ENCODE measurements at places on chromosomes 6 and 20. TPM values are rescaled to one million over a fixed set of nuclear protein-coding genes. Genes with fewer than 3 reads are reported as not detected.

The AVP gene
- not detected for total RNA-seq

The SEL1L2 gene
- total RNA-seq = not detected

The MOXD1 gene
- not detected for total RNA-seq

The RAMACL gene
- total RNA-seq = 0.29 TPM

The FOXQ1 gene
- total RNA-seq = not detected

The SSTR4 gene
- not detected for total RNA-seq

The GRM1 gene
- total RNA-seq = not detected

The SIRPB1 gene
- 1.5 TPM for total RNA-seq

The WFDC8 gene
- not detected for total RNA-seq

The HACE1 gene
- total RNA-seq = 13.5 TPM

The NTSR1 gene
- total RNA-seq = 0.13 TPM

The LGSN gene
- total RNA-seq = not detected

The C20orf141 gene
- not detected for total RNA-seq

The RRAGD gene
- total RNA-seq = 3.7 TPM

The FAM217A gene
- total RNA-seq = not detected

The FAM229B gene
- 2.2 TPM for total RNA-seq

The HLA-DRB5 gene
- total RNA-seq = 16.9 TPM

The KIF25 gene
- not detected for total RNA-seq

The MAP7 gene
- total RNA-seq = 0.31 TPM

The MC3R gene
- total RNA-seq = not detected

The RAET1L gene
- not detected for total RNA-seq

The CLDN20 gene
- total RNA-seq = not detected

The HLA-DOB gene
- 17.0 TPM for total RNA-seq

The SLC32A1 gene
- total RNA-seq = not detected

The ENPP3 gene
- 0.11 TPM for total RNA-seq

The THBS2 gene
- not detected for total RNA-seq

The SNX21 gene
- 1.7 TPM for total RNA-seq

The CST5 gene
- not detected for total RNA-seq

The WFDC10B gene
- not detected for total RNA-seq

The MAPK14 gene
- 59.5 TPM for total RNA-seq

The NXT1 gene
- 35.5 TPM for total RNA-seq

The PLCB4 gene
- not detected for total RNA-seq

The CCDC167 gene
- total RNA-seq = 69.4 TPM

The BEND6 gene
- total RNA-seq = not detected

The SMIM26 gene
- total RNA-seq = 51.0 TPM

The MRS2 gene
- 20.3 TPM for total RNA-seq

The MUC22 gene
- not detected for total RNA-seq

The PLN gene
- not detected for total RNA-seq

The SLC12A5 gene
- 1.7 TPM for total RNA-seq

Data from activated CD8-positive, alpha-beta T cell treated with anti-CD3 and anti-CD28 coated beads, Interleukin-2, amount 10 ng/mL, durations not matched to agents 7 days and 5 days (primary cell).